Stimulated activated CD8-positive, alpha-beta memory T cell treated with anti-CD3 and anti-CD28 coated beads, Interleukin-7, amount 100 ng/mL, for 4 hours (primary cell): ENCODE measurements at places on chromosomes 2 and 18.

DNA sequence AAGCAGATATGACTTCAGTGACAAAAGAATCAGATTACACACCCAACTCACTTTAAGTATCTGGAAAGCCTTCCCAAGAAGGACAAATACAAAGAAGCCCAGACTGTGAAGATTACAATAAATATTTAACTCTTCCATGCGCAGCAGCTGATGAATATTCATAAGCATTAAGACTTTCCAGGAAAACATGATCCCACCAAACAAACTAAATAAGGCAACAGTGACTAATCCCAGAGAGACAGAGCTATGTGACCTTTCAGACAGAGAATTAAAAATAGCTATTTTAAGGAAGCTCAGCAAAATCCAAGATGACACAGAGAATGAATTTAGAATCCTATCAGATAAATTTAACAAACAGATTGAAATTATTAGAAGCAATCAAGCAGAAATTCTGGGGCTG lies 108.2 kb upstream of the UBE2E3 start:
- no peak for DNase-seq

GRCh38 chr2:233280114-233280693 lies 27.4 kb upstream of the SAG start:
- DNase-seq = no peak

DNA sequence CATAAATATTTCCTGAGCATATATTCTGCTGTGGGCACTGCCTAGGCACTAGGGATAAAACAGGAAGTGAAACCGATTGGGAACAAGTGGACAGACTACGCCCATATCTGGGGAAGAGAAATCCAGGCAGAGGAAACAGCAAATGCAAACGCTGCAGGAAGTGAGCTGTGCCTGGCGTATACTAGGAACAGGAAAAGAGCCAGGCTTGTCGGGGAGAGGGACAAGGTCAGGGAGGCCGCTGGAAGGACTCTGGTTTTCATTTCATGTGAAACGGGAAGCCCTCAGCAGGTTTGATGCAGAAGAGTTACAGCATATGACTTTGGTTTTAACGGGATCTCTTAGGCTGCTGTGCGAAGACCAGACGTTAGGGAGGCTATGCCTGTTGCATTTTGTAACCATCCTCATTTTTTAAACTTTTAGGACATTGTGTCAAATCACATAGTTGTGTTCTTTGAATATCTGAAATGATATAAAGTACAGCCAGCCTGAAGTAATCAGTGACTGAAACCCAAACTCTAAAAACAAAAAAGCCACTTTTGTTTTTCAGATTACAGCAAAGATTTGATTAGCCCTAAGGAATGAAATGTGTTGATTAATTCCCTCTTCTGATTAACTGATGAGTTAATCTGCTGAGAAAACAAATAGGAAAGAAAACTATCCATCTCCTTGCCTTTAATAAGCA lies 110.2 kb upstream of the PIEZO2 start:
- no peak for DNase-seq

DNA sequence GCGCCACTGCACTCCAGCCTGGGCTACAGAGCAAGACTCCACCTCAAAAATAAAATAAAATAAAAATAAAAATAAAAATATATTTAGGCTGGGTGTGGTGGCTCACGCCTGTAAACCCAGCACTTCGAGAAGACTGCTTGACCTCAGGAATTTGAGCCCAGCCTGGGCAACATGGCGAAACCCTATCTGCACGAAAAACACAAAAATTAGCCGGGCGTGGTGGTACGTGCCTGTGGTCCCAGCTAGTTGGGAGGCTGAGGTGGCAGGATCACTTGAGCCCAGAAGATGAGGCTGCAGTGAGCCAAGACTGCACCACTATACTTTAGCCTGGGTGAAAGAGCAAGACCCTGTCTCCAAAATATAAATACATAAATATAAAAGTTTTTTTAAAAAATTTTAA lies 6.4 kb downstream of the RTN4 start:
- no peak for DNase-seq

DNA sequence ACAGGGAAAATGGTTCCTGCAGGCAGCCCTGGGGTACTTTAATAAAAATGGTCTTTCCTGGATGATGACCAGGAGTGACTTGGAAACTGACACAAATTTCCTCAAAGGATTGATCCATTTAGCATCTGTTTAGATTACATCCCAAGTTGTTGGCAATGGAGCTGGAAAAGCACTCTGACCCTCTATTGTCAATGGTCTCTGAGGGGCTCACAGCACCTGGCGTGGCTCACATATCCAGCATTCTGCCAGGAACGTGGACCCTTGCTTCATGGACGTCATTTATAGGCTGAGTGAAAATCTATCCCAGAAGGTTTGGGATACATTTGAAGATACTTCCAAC lies 43.8 kb downstream of the SERTAD2 start:
- no peak for DNase-seq

- no peak for DNase-seq
These were observed 15.7 kb upstream of the GPR17 start for GRCh38 chr2:127630096-127630863.

DNA sequence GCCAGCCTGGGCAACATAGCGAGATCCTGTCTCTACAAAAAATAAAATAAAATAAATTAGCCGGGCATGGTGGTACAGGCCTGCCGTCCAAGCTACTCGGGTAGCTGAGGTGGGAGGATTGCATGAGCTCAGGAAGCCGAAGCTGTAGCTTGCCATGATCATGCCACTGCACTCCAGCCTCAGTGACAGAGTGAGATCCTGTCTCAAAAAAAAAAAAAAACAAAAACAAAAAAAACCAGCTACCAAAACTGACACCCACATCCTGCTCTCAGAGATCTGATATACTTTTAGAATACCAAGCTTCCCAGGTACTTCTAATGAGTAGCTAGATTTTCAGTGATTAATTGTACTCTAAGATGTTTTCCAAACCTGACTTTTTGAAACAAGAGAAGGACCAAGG lies 74.0 kb downstream of the TTC27 start:
- DNase-seq = no peak

- no peak for DNase-seq
These were observed 49.5 kb downstream of the TIMM21 start for GRCh38 chr18:74197705-74198341.

GRCh38 chr2:177771191-177771590 lies 301.4 kb downstream of the PDE11A start:
- no peak for DNase-seq

- no peak for DNase-seq
These were observed 18.6 kb downstream of the DDX18 start for GRCh38 chr2:117832905-117833613.

DNA sequence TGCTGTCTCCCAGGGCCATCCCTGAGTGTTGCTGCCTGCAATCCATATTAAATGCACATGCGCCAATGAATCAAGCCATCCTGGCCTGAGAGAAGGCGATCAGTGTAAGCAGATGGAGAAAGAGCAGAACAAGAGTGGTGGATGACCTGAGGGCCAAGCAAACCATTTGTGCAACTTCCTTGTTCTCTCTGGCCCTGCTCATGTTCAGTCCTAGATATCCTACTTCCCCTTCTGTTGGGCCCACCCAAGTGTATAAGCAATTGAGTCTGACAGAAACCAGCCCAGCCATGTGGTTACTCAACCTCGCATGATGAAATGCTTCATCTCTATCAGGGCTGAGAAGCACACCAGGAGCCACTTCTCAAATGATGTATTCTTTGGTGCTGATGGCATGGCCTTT lies 383.1 kb upstream of the ID2 start:
- DNase-seq = no peak

- no peak for DNase-seq
These were observed 800 bp upstream of the RALB start for GRCh38 chr2:120251880-120252224.

GRCh38 chr18:54558609-54559585 lies 32.1 kb upstream of the DYNAP start:
- DNase-seq = no peak

DNA sequence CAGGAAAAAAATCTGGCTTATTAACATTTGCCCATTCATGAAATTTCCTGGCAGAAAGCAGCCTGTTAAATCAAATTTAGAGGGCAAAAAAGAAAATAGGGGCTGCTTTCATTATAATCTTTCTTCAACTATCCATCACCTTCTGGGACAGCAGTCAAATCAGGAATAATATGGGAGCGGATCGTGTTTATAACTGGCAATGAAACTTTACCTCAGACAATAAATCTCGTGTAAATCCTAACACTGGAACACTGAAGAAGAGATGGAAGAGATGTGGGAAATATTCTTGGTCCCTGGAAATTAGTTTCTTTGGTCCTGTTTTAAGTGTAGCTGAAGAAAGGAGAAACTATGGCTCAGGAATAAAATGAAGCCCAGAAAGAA lies 77.5 kb upstream of the SERTAD2 start:
- DNase-seq = no peak

DNA sequence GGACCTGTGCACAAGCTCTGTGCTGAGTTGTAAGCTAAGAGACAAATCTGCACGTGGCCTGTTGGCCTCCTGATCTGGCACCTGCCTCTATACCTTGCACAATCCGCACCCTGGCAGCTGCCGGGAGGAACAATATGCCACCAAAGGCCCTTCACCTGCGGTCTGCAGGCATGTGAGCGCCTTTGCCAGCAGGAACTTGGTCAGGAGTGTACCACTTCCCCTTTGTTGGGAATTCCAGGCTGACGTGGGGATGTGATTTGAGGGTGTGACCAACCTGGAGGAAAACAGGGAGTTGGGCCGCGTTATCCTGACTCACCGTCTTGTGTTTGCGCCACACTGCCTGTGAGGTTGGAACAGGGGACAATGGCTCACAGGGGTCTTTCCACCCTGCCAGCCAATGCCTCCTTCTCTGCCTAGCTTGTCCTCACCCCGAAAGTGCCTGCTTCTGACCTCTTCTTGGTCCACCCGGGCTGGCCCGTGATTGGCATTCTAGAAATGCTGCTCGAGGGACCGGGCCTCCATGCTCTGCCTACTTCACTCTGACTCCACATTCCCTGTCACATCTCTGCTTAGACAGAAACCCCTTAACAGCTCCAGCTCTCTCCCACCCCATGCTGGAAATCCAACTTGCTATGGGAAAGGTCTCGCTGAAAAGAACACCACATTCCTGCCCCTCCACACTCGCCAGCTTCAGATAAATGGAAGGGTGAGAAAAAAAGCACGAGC lies 67.1 kb upstream of the MAP4K4 start:
- DNase-seq = no peak

GRCh38 chr2:8009010-8009597 lies 672.8 kb upstream of the ID2 start:
- no peak for DNase-seq

DNA sequence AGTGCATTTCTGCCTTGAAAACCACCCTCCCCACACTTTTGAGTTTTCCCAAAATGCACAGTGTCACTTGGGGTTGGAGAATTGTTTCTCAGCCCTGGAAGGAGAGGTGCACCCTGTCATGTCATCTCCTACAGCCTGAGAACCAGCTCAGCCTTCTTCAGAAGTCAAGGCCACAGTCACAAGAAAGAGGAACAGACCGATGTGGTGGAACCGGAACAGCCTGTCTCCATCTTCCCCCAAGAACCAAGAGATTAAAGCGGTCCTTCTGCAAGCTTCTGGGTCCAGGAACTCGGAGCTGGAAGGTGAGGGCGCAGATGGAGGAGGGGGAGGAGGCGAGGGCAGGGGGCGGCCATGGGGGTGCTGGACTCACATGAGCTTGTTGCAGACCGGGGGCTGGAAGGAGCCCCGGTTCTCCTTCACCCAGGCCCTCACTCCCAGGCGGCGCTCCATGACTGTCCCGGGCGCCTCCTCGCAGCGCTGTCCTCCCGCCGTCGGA lies 248 bp downstream of the HAAO start:
- no peak for DNase-seq

DNA sequence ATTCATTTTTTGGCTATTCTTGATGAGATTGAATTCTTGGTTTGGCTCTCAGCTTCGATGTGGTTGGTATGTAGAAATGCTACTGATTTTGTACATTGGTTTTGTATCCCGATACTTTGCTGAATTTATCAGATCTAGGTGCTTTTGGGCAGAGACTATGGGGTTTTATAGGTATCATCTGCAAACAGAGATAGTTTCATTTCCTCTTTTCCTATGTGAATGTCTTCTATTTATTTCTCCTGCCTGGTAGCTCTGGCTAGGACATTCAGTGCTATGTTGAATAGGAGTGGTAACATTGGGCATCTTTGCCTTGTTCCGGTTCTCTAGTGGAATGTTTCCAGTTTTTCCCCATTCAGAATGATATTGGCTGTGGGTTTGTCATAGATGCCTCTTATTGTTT lies 5.5 kb upstream of the TACR1 start:
- DNase-seq = no peak

- DNase-seq = no peak
These were observed 388.4 kb downstream of the IRS1 start for GRCh38 chr2:226411205-226411604.

DNA sequence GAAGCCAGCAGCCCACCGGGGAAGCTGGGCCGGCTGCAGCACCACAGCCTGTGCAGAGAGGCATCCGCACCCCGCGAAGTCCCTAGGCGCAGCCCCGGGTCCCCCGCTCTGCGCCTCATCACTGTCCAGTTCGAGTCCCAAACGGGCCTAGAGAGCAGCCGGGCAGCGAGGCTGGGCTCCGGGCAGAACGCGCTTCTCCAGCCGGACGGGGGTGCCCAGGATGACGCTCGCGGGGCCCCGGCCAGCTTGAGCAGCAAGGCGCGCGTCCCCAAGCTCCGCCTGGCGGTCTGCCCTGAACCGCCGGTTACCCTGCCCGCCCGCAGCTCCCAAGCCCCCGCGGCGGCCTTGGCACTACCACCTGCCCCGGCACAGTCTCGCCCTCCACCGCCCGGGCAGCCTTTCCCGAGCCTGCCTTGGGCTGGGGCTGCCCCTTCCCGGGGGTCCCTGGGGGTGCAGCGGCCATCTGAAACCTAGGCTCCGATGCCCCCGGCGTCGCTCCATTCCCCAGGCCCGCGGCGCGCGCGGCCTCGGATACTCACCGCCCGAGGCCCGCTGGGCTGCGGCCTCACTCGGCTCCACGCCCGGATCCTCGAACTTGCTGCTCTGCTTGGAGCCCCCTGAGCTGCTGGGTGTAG lies 591 bp downstream of the SLC16A14 start:
- no peak for DNase-seq

DNA sequence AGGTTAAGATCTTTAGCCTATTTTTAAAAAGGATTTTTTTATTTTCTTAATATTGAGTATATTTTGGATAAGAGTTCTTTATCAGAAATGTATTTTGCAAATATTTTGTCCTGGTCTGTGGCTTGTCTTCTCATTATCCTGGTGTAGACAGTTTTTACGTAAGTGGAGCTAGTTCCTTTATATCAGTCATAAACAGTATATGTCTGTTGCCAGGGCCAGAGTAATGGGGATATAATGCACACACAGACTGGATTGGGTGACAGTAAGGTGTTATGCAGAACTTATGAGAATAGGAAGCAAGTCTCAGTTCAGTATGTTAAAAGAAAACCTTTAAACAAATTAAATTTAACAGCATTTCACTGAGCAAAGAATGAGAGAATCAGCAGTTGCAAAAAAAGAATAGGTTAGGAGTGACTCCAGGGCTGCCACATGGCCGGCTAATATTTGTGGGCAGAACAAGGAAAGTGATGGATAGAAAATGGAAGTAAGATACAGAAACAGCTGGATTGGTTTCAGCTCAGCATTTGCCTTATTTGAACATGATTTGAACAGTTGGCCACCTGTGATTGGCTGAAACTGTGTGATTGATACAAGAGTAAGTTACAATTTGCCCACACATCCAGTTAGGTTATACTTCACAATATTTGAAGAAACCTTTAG lies 61.1 kb upstream of the ZNG1B start:
- no peak for DNase-seq
